ENCODE measurements at places on chromosomes 2 and 18.

DNA sequence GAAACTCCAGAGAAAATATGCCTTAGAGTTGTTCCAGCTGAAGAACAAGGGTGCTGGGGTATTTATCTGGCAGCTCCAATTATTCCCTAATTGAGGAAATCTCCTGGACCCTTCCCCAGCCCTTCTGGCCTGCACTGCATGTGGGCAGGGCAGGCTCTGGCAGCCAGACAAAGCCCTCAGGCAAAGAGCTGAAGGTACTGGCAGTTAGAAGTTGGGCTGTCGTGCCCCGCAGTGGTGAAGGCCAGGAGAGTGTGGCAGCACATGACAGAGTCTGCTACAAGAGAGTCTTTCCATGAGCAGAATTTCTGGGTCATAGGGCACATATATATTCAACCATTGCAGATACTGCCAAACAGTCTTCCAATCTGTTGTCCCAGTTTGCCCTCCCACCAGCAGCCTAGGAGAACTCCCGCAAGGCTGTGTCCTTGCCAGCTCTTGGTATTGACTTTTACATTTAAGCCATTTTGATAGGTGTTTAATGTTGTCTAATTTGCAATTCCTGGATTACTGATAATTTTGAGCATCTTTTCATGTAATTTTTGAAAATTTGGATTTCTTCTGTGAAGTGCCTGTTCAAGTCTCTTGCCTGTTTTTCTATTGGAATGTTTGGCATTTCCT, 26.6 kb downstream of the ONECUT2 start:
- DNase-seq = no peak

GRCh38 chr18:46469186-46469915, 187.7 kb downstream of the LOXHD1 start:
- no peak for DNase-seq

DNA sequence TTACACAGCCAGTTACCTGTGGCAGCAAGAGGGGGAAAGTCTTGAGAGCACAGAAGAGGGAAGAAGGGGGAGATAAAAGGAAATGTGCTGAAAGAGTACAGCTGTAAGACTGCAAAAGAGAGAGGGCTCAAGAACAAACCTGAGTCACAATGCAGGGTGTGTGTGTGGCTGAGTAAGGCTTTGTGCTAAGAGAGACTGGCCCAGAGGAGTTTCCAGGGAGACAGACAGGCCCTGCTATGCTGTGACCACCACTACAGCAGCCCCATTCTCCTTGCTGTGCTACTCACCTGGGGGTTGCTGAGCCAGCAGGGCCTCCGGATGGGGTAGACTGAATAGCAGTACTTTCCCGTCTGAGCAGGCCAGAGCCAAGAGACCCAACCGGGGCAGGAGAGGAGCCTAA, 12.4 kb upstream of the MPV17 start:
- DNase-seq = no peak

- DNase-seq = no peak
Measured at GRCh38 chr18:34315591-34316352, 91.1 kb upstream of the NOL4 start.

GRCh38 chr2:230899287-230899686, 25.8 kb downstream of the GPR55 start:
- DNase-seq = no peak

DNA sequence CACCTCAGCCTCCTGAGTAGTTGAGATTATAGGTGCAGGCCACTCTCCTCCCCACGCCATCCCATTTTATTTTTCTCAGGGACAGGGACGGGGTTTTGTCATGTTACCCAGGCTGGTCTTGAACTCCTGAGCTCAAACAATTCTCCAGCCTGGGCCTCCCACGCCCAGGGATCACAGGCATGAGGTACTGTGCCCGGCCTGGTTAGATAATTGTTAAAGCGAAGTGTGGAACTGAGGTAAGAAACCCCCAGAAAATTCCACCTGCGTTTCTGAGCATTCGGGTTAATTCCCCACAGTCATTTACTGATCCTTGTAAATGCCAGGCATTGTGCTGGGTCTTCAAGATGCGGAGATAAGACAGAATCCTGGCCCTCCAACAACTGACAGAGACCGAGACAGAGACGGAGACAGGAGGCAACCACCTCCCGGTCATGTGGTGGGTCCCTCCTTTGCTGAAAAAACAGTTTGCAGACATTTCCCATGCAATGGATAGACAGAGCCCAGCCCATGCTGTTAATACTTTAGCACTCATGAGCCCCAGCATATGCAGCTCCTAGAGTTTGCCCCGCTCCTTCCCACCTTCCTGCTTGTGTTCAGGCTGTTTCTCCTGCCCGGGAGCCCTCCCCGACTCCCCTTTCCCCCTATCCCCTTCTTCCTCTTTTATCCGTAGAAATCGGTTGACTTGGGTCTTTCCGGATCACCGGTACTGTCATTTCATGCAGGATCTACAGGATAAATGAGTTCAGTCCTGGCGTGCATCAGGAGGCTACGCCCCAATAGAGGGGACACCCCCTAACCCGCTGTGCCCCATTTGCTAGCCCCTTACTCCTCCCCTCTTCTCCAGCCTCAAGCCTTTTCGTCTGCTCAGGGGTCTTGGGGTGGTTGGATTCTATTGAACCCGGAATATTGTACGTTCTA, 1.6 kb upstream of the RHOB start:
- no peak for DNase-seq

GRCh38 chr18:9337873-9338272, 3.3 kb downstream of the TWSG1 start:
- no peak for DNase-seq

GRCh38 chr2:134431838-134432434, 178.1 kb downstream of the MGAT5 start:
- DNase-seq = no peak

- DNase-seq = peak; percentile 48
Measured at GRCh38 chr2:133378928-133379549, 189.2 kb downstream of the NCKAP5 start.

- DNase-seq = no peak
Measured at GRCh38 chr2:66305718-66306117, 129.2 kb upstream of the MEIS1 start.

GRCh38 chr2:98478088-98478551, 33.5 kb downstream of the INPP4A start:
- DNase-seq = no peak

- DNase-seq = no peak
Measured at GRCh38 chr18:56285387-56286065, 352.9 kb downstream of the TXNL1 start.

DNA sequence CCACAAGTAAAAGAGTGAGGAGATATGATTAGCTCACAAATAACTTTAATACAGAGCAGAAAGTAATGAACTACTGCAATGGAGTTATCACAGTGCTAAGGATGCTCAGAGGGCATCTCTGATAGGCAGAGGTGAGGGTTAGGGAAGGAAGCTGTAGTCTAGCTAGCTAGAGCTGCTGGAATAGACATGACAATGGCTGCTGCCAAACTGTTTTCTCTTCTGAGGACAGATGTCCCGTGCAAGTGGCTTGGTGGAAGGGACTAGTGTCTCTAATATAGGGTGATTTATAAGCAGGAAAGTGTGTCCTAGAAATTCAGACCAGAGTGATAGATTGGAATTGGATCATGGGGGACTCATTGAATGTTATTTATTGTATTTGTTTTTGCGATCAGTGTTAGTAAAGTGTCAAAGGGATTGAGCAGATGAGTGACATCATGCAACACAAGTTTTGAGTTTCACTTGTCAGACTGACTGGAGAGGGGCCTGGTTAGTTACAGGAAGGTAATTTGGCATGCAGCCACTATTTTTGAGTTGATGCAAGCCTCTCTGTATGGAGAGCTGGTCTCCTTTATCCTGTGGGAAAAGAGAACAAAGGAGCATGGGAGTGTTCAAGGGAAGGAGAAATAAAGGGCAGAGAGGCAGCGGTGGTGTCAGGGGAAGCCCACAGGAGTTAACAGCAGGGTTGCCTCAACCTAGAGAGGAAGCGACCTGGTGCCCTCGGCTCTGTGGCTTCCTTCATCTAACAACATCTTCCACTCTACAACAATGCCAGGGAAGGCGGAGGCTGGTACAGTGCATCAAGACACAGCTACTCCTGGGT, 1.9 kb downstream of the CTLA4 start:
- no peak for DNase-seq

DNA sequence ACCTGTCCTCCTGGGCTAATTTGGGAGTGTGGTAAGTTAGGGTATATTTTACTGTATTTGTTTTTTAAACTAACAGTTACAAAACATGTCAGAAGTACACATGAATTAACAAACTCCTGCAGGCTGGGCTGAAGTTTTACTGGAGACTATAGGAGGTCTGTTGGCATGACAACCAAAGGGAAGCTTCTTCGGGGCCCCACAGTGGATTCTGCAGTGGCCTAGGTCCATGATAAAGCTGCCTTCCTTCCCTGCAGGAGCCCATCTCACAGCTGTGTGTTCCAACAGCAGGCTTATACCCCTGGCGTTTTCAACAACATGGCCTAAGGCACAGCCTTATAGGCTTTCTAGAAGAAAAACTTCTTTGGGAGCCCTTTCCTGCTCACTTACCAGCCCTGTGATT, 128.0 kb upstream of the SETBP1 start:
- no peak for DNase-seq

DNA sequence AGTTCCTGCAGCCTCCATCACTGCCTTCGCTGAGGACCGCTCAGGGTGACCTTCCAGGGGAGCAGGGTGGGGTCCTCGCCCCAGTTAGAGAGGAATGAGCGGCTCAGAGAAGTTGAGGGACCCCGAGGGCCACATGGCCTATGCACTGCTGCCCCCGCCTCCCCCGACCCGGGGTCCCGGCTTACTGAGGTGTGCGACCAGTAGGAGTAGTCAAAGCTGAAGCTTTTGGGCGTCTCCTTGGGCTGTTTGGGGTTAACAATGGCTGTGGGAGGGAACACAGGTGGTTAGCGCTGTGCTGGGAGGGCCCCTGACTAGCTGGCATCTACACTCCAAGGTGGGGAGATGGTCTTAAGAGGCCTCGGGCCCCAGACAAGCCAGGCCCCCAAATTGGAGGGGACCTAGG, 31.0 kb downstream of the KIF1A start:
- no peak for DNase-seq

DNA sequence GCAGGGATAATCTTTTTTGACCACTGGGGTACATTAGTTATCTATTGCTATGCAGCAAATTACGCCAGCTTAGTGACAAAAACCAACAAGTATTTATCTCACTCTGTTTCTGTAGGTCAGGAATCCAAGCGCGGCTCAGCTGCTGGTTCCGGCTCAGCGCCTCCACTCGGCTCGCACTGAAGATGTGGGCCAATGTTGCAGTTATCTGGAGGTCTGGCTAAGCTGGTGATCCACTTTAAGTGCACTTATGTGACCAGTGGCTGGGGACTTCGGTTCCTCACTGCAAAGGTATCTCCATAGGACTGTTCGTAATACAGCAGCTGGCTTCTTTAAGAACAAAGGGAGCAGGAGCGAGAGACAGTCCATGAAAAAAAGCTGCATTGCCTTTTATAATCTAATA, 591.9 kb downstream of the TMEM182 start:
- DNase-seq = no peak

DNA sequence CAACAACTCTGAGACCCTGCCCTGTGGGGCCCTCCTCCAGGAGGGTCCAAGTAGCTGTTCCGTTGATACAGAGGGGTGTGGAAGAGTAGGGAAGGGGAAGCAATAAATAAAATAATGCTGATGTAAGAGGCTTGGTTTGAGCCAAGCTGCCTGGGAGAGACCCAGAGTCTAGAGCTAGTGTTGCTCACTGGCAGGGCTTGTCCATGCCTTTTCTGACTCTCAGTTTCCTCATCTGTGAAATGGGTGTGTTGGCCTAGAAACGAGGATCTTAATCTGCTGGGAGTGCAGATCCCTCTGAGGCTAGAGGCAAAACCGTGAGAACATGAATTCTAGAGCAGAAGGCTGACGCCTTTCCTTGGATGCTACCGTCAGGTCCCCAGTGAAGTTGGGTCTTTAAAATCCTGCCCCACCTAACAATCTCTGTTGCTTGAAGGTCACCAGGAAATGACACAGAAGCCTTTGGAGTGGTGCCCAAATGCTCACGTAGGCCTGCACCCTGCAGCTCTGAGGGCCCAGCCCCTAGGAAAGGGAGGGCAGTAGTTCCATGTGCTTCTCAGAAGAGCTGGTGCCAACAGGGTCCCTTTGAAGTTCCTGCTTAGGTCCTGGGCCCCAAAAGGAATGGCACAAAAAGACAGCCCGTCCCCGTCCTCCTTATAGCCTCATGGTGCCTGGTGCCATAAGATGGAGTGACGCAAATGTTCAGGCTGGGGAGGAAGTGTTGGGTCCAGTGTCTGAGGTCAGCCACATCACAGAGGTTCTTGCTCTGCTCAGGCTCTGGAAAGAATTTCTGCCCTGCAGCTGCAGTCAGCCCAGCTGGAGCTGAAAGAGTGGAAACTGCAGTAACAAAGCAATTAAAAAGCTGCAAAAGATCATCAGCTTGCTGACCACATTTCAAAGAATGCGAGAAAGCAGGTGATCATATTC, 73.2 kb upstream of the SMAD2 start:
- no peak for DNase-seq

GRCh38 chr2:54480025-54480424, 23.9 kb downstream of the SPTBN1 start:
- DNase-seq = no peak

- DNase-seq = peak; percentile 93
Measured at GRCh38 chr2:74529357-74530238, at the start of the genes AUP1 and HTRA2. Gene AUP1 (minus strand): TSS chr2:74529706. CDS start chr2:74529629, 77 bp downstream. Gene HTRA2 (plus strand): TSS chr2:74529933. CDS start chr2:74530007, 74 bp downstream.

DNA sequence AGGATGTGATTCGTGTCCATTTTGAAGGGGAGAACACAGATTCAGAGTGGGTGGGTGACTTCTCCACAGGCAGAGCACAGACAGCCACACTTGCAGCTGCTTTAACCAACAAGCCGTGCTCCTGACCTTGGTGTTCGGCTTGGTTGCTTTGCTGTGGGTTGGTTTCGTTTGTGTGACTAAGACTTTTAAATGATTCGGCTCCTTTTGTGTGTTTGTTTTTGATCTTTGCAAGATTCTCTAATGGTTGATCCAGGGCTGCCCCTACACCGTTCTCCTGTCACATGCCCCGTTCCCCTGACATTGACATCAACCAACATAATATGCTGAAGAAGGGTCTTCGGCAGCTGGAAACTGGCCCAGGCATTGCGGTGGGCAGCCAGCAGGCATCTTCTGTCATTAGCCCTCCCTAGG, 95.9 kb upstream of the MBOAT2 start:
- no peak for DNase-seq

DNA sequence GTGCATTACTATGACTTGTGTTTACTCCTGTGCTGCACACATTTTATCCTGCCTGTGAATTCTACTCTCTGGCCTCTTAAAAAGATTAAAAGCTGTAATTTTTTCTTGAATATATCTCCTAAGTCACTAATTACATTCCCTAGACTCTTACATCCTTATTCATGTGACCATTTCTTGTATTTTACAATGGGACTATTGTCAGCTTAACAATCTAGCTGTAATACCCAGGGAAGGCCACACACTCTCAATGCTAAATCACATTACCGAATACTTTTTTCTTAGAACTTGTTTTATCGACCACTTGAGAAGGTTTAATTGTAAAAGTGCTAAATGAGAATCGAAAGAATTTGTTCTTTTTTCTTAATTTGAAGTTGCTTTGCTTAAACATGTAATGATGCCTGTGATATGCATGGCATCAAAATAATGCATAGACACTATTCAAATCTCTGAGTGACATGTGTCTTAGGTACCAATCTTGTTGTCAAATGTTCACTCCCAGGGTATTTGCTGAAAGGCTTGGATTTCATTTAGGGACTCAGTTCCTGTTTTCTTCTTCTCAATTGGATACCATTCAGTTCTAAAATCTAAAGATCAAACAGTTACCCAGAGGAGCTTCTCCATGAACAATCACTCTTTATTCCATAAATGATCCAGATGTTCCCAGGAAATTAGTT, 498.5 kb downstream of the DPP10 start:
- no peak for DNase-seq

GRCh38 chr18:28459587-28459986, 282.7 kb upstream of the CDH2 start:
- DNase-seq = no peak
